Anterior cingulate cortex (tissue), 58 donors: ENCODE measurements at places on chromosomes 16 and 17.

DNA sequence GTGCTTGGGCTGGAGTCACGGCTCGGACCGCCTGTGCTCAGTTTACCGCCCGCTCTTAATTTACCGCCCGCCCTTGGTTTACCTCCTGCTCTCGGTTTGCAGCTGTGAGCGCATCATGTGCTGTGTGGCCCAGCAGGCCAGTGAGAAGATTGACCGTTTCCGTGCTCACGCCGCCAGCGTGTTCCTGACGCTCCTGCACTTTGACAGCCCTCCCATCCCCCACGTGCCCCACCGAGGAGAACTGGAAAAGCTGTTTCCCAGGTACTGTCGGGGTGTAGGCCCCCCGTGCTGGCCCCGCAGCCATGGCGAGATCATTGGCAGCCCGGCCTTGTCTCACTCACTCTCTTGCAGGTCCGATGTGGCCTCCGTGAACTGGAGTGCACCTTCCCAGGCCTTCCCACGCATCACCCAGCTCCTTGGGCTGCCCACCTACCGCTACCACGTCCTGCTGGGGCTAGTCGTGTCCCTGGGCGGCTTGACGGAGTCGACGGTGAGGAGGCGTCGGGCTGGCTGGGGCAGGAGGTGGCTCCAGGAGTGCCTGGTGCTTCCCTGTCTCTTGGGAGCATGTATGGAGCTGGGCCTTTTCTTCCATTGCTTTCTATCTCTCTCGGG, 89.3 kb upstream of the ZNF750 start:
- DNase-seq: no peak

DNA sequence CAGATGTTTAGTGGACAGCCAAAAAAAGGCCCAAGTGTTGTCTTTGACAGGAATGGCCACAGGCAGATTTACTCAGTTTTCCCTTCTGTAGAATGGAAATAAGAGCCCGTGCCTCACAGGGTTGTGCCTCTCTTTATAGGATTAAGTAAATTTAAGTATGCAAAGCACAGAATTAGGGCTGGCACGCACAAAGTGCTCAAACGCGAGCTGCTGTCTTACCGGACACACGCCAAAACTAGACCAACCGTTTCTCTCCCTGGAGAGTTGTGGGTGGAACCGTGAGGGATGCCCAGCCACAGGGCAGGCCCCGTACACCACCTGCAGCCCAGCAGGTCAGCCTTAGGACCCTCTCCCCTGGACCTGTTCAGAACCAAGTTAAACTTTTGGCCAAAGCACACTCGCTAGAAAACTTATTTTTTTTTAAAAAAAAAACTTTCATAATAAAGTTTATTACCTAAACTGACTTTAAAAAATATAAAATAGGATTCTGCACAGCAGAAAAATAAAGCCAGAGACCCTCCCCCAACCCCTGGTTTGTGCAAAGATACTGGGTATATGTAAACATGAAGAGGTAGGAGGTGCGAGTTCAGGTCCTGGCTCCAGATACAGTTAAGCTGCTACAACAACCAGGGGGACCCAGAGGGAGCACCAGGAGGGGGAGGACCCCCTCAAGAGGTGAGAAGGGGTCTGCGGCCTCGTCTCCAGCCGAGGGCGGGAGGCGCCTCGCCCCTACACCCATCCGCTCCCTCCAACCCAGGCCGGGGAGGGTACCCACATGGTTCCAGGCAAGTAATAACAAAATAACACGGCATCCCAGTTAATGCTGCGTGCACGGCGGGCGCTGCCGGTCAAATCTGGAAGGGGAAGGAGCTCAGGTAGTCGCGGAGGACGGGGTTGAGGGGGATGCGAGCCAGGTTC, 1.8 kb downstream of the SOCS1 start:
- DNase-seq: no peak

GRCh38 chr16:49409121-49409520, 35.5 kb downstream of the C16orf78 start:
- no peak for DNase-seq

- DNase-seq: no peak
Measured at GRCh38 chr16:52629296-52629695, 82.4 kb upstream of the TOX3 start.

GRCh38 chr17:83127431-83128160, 48.2 kb downstream of the METRNL start:
- no peak for DNase-seq

DNA sequence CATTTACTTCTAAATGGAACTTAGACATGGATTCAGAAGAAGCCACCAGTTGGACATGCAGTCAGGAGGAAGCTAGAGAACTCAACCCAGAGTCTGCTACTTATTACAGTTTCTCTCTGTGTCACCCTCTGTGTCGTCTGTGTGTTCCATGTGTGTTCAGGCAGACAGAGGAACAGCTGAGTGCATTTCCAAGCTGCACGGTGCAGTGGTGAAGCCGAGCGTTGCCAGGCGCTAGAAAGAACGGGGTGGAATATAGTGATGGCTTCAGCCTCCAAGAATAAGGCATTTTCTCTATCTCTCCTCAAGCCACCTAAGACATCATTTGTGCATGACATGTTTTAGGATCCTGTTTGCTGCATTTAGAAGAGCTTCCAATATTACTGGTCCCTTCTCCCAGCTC, 101.1 kb upstream of the CCL2 start:
- DNase-seq: no peak

DNA sequence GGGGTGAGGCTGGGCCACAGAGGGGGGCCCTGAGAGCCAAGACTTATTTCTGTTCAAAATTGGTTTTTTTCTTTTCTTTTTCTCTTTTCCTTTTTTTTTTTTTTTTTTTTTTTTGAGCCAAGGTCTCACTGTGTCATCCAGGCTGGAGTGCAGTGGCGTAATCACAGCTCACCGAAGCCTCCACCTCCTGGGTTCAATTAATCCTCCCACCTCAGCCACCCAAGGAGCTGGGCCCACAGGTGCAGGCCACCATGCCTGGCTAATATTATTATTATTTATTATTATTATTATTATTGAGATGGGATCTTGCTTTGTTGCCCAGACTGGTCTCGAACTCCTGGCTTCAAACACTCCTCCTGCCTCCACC, 17.5 kb upstream of the CACNA1H start:
- DNase-seq: no peak

- DNase-seq: no peak
Measured at GRCh38 chr17:54795046-54795445, 105.6 kb upstream of the TOM1L1 start.
